Activated CD4-positive, alpha-beta T cell treated with anti-CD3 and anti-CD28 coated beads, Interleukin-10, Interleukin-2, amounts not matched to agents 100 ng/mL and 50 ng/mL, durations not matched to agents 16 hours and 8 hours (primary cell): ENCODE measurements at places on chromosomes 5 and 9.
A peak's percentile ranks its signal among the peaks of the same experiment; 100 is the strongest.

DNA sequence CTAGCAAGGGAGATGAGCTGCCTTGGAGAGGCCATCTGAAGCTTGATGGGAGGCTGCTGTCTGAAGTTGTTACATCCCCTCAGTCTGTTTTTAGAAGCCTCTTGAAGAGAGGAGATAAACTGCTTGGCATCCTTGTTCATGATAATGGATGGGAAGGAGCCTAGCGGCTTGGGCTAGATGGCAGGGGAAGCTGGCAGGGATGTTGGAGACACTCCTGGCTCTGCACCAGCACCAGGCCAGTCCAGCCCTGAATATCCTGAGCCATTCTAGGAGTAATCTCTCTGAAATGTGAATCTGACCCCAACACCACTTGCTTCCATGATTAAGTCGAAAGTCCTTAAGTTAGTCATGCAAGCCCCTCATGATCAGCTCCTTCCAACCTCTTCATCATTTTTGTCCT is 310.5 kb downstream of the NSG2 start:
- DNase-seq = no peak

DNA sequence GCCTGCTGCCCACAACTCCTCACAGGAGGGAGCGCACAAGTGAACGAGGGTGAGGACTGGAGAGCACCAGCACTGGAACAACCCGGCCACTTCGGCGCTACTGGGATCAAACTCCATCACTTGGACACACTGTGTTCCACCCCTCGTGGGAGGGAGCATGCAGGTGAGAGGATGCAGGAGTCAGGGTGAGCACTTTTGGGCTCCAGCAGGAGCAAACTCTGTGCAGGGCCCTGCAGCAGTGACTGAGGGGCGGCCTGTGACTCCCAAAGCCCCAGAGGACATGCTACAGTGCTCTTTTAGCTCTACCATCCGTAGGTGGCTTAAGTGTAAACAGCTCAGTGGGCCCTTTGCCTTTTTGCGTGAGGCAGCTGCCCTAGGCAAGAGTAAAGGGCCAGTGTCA is 4.4 kb upstream of the MOCS2 start:
- DNase-seq = no peak

DNA sequence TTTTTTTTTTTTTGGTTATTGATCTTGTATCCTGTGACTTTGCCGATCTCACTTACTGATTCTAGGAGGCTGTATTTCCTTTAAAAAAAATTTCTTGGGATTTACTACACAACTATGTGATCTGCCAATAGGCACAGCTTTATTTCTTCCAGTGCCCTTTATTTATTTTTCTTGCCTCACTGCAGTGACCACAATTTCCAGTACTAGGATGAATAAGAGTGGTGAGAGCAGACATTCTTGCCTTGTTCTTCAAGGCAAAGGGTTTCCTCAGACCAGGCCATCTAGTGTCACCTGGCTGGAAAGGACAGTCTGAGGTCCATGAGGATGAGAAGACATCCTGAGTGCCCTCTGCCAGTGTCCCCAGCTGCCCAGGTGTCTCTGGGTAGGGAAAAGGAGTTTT is 265.4 kb downstream of the SPOCK1 start:
- no peak for DNase-seq

DNA sequence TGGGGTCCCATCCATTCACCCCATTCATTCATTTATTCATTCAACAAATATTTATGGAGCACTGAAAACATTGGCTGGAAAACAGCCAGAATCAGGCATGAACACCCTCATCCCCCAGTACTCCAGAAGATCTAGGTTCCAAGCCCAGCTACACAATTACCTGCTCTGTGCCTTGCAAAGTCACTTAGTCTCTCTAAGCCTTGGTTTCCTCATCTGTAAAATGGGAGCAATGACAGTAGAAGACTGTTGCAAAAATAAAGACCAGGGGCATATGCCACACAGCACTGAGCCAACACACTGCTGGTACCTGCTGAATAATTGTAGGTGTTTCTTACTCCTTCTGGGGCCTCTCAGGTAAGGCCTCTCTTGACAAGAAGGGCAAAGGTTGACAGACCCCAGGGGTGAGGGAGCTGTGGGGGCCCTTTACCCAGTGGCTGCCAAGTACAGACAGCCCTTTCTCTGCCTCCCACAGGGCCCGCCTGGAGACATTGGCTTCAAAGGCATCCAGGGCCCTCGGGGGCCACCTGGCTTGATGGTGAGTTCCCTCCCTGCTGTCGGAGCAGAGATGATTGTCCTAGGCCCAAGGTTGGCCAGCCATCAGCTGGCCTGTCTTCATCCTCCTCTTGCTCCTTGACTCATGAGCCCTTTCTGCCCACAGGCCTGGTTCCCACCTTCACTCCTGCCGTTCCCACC is 22.6 kb upstream of the ORM1 start:
- no peak for DNase-seq

DNA sequence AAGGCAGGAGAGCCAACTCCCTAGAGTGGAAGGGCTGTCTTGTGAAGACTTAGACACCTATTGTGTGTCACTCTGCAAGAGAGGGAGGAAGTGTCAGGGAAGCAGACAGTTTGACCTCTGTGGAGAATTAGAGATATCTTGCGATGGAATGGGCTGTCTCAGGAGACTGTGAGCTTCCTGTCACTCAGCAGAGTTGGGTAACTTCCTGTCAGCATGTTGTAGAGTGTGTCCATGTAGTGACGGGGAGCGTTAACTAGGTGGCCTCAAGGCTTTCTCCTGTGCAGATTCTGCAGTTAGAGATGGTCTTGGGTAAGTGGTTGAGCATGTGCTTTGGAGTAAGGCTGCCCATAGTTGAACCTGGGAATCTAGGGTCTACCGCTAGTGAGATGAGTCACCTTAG is 136.5 kb downstream of the KIF4B start:
- peak; percentile 9 for DNase-seq

DNA sequence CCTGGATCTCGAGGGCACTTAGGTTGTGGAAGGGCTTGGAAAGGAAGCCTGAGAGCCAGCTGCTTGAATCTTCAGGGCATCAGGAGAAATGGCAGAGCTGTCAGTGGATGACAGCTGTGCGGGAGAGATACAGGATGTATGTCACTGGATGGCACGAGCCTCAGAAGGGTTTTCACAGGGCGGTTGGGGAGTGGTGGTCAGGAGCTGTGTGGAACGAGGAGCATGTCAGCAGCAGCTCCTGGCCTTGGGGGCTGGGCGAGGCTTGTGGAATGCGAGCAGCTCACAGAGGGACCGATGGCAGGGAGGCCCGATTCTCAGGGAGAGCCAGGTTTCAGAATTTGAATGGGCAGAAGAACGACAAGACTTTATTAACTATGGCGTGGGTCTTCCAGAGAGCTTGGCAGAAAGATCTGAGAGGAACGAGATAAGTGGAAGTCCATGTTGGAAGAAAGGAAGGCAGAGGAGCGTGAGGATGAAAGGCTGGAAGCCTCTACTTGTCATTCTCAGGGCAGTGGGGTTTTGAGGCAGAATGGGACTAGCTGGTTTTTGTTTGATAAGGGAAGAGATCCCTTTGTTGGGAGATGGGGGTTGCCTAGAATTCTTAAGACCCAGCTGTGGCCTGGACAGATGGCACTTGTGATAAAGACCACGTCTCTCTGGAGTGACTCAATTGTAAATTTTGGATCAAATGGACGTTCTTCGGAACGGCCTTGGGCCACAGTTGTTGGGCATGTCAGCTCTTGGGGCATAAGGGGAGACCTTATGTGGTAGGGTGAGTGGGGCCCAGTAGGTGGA is 60.3 kb downstream of the SNX30 start:
- DNase-seq = no peak

DNA sequence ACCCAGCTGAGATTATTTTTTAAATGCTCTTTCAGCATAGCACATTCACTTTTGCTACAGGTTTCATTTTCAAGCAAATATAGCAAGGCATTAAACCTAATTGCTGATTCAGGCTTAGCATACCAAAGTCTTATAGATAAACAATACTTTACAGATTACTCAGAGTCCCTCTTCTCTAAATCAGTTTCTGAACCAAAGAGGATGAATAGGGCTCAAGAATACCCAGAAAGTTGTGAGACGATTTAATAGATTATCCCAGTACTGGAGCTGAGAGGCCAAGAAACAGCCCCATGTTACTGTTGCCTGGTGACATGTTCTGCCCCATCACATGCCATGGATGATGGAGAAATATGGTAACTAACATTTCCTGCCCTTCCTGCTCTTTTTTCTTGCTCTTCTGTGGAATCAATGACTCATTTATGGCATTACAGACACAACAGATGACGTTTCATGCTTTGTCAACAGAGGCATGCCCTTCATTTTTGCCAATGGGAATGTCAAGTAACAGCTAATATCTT is 18.1 kb upstream of the SSBP2 start:
- DNase-seq = peak; percentile 19

DNA sequence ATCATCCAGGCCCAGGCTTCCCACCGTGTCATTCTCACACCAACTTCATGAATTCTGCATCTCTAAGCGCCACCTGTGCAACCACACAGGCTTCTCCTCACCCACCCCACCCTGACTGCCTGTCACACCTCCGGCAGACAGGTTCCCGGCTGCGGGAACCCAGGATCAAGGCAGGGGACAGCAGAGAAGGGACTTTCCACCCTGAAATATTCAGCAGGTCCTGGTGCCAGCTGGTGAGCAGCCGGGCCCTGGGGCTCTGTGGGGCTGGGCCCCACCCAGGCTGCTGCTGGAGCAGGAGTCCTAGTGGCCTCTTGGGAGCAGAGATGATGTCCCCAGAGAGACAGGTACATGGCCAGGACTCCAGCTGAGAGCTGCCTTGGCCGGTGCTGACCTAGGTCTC is 12.7 kb downstream of the ANXA6 start:
- DNase-seq = no peak

- peak; percentile 42 for DNase-seq
Measured at GRCh38 chr9:93061791-93062763, 3.6 kb downstream of the SUSD3 start.

- no peak for DNase-seq
Measured at GRCh38 chr9:126614088-126614454, 343 bp downstream of the LMX1B start.

DNA sequence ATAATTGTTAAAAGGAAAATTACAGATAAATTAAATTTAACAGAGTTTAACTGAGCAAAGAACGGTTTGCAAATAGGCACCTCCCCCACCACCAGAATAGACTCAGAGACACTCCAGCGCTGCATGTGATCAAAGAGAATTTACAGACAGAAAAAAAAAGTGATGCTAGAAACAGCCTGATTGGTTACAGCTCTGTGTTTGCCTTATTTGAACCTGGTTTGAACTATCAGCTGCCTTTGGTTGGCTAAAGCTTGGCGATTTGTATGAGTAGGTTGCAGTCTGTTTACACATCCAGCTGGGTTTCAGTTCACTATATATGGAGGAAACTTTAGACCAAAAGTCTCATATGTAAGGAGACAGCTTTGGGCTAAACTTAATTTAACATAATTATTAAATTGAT is 249.1 kb downstream of the ENC1 start:
- DNase-seq = no peak

GRCh38 chr9:131666774-131667173 is 73.1 kb downstream of the RAPGEF1 start:
- no peak for DNase-seq
